ENCODE measurements at places on chromosomes 16 and 17. TPM values are rescaled to one million over a fixed set of nuclear protein-coding genes. Genes with fewer than 3 reads are reported as not detected.

Gene GRB7
- total RNA-seq = 0.23 TPM

Gene GRAPL
- total RNA-seq = 1.5 TPM

Gene STAC2
- 0.17 TPM for total RNA-seq

Gene NPIPB9
- 0.91 TPM for total RNA-seq

Gene MYH8
- not detected for total RNA-seq

Gene OXLD1
- total RNA-seq = 33.2 TPM

Gene PYDC1
- not detected for total RNA-seq

Gene CCDC43
- total RNA-seq = 15.2 TPM

Gene KRT31
- total RNA-seq = not detected

Gene LPO
- total RNA-seq = not detected

Measured in esophagus muscularis mucosa (tissue), 4 donors.